HTR-8/SVneo (cell line): ENCODE measurements at places on chromosomes 11 and 22.

GRCh38 chr22:26648011-26648497 is 9.3 kb upstream of the MIAT start:
- no peak for DNase-seq

GRCh38 chr22:29786031-29786430 is 18.9 kb downstream of the UQCR10 start:
- no peak for DNase-seq

DNA sequence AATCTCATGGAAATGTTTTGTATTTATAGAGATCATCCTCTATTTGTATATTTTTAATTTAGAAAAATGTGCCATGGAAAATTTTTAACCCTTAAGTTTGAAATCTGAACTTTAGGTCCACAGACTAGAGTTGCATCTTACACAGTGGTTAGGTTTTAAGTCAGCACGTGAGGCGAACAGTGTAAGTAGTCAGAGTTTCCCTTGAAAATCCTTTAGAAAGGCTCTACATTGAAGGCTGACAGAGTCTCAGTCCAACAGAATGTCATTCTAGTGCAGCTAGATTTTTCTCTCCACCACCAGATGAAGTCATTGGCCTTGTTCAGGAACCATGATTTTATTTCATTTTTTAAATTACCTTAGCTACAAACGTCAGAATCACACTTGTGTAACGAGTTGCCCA is 18.7 kb downstream of the HMGXB4 start:
- DNase-seq, result no peak

GRCh38 chr11:14059491-14059890 is 97.0 kb downstream of the SPON1 start:
- no peak for DNase-seq
